NCI-H460 (cell line): ENCODE measurements at places on chromosomes 3 and 15. TPM values are rescaled to one million over a fixed set of nuclear protein-coding genes. Genes with fewer than 3 reads are reported as not detected.

DNA sequence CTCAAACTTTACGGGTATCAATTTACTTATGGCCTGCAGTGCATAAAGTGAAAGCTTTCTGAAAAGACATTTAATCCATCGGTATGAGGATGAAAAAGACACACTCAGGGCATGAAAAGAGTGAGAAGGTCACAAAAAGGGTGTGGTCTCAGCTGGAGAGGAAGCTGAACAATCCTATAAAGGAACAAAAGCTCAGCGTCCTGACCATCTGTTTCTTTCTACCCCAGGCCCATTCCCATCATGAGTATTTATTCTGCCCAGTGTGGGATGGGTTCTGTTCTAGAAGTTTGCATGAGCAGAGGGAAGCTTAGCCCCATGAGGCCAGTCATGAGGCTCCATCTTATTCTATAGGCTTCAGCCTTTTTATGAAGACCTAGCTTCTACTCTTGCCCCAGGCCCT lies 144.6 kb downstream of the LPP start:
- no peak for DNase-seq

- no peak for DNase-seq
Measured at GRCh38 chr3:172804323-172804722, 53.8 kb downstream of the ECT2 start.

GATM gene
- 0.25 and 0.78 TPM in 2 replicates for total RNA-seq

ACKR4 gene
- total RNA-seq, result 0.07 TPM in 1 of 2 replicates, not detected in the other

GRCh38 chr3:119601154-119601553 lies 3.5 kb downstream of the PLA1A start:
- no peak for DNase-seq

GRK7 gene
- total RNA-seq, result not detected in 2 replicates

DNA sequence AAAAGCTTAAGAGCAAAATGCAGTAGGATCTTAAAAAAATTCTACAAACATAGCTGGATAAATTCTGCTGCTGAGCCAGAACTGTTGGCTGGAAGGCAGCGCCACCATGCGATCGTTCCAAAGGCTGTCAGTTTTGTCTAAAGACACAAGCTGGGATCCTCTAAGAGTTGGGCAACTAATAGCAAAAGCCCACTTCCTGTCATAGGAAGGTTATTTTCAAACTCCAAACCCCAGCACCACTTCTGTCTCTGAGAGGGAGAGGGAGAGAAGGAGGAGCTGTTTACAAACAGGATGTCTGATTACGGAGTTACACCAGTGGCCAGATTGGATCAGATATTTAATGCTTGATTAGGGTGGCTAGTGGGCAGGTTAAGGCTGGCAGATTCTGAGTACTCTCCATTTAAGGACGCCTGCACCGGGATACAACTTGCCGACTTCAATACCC lies 44.0 kb downstream of the EIF4E3 start:
- DNase-seq, result peak; percentile 37

IQCB1 gene
- total RNA-seq, result 18.0 and 21.4 TPM in 2 replicates

DNA sequence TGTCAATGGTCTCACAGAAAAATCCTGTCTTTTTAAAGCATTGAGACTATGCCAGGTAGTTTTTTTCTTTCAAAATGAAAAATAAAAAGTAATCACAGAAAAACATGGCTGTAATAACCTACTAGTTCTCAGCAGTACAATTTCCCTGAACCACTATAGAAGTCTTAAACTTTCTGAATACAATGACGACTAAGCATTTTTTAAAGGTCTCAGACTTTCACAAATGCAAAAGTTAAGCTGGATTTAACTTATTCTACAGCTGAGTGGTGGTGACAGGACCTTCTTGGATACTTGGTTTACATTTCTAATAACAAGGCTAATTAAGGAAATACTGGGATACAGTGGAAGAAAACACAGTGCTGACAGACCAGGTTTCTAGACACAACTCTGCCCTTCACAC lies 81.8 kb downstream of the CBLB start:
- no peak for DNase-seq

- DNase-seq, result peak; percentile 44
Measured at GRCh38 chr3:157493627-157494550, 9.3 kb downstream of the VEPH1 start.

- no peak for DNase-seq
Measured at GRCh38 chr3:29585368-29585767, 304.5 kb downstream of the RBMS3 start.

DNA sequence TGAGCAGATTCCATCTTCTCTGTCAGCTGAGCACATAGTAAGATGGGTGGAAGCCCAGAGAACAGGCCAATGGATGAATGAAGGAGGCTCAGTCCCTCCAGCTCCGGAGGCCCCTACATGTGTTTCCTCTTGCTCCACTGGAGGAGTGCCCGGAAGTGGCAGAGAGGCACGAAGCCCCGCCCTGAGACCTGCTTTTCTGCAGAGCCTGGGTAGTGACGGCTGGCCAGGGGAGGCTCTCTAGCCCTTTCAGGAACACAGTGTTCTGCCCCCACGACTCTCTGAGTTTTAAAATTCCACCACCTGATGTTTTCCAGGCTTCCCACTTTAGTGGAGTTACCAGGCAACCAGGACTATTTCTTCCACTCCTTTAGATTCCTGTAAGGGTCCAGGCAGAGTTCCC lies 149.4 kb upstream of the SLC6A11 start:
- no peak for DNase-seq

SLC35G2 gene
- total RNA-seq, result 13.7 and 16.2 TPM in 2 replicates

- no peak for DNase-seq
Measured at GRCh38 chr15:41730543-41730942, 43.7 kb upstream of the MAPKBP1 start.

- DNase-seq, result no peak
Measured at GRCh38 chr15:66456211-66456610, 41.4 kb downstream of the SNAPC5 start.

- DNase-seq, result no peak
Measured at GRCh38 chr15:65930134-65930533, 60.8 kb downstream of the RAB11A start.

DNA sequence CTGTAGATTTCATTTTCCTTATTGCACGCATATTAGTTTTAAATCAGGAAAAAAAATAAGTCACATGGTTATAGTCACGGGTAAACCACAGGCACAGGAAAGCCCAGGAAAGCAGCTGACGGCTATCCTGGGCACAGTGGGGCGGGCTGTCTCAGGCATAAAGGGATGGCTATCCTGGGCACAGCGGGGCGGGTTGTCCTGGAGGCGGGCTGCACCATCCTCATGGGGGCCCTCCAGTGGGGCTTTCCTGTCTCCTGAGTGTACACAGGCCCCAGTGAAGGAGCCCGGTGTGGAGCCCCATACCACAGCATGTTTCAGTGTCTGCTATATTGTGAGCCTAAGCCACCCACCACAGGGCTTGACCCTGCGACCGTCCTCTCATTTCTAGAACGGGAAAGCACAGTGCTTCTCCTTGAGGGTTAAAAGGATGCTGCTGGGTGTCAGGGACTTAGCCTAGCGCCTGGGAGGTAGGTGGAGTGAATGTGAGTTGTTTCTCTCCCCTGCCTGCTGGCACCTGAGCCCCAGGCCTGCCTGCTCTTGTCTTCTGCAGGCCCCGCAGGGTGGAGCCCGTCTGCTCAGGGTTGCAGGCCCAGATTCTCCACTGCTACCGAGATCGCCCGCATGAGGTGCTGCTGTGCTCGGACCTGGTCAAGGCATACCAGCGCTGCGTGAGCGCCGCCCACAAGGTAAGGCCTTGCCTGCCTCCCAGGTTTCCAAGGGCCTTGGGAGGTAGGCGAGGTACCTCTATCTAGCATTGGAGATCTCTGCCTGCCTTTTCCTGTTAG lies 25.9 kb upstream of the PLXNA1 start:
- no peak for DNase-seq

NAA50 gene
- 167 and 183 TPM in 2 replicates for total RNA-seq

TGM5 gene
- total RNA-seq, result not detected in 2 replicates

- DNase-seq, result no peak
Measured at GRCh38 chr3:126570103-126570541, 11.4 kb upstream of the C3orf22 start.

GRCh38 chr3:69463531-69463930 lies 77.6 kb upstream of the FRMD4B start:
- no peak for DNase-seq

GRCh38 chr3:53842436-53843194 lies 3.6 kb downstream of the CHDH start:
- DNase-seq, result no peak

DNA sequence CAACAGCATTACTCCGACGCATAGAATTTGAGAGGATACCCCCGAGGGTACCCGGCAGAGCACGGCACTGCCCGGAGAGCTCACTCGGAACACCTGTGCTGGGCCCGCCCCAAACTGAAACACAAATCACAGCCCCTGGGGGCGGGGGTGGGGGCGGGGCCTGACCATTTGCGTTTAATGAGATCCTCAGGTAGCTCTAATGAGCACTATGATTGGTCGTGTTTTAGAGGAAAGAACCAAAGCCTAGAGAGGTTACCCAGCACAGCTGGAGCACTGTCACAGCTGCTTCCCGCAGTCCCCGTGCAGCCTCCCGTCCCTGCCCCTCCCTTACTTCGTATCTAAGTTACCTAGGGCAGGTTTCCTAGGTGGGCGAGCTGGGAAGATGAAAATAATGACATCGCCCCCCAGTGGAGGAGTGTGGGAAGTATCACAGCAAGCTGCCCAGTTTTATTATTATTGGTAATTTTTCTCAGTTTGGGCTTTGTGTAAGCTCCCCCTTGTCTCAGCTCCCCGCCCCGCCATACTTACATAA lies 187.1 kb downstream of the PDE8A start:
- DNase-seq, result no peak

GRCh38 chr3:152048831-152049230 lies 175.4 kb downstream of the SUCNR1 start:
- DNase-seq, result no peak

GRCh38 chr3:62007036-62007435 lies 366.3 kb downstream of the FEZF2 start:
- DNase-seq, result no peak

RABL3 gene
- total RNA-seq, result 15.1 and 21.2 TPM in 2 replicates

- no peak for DNase-seq
Measured at GRCh38 chr3:78506061-78506460, 1261.7 kb downstream of the ROBO1 start.

DAPK2 gene
- 0.47 and 0.49 TPM in 2 replicates for total RNA-seq

ALDH1A3 gene
- total RNA-seq, result 1.4 and 1.9 TPM in 2 replicates

CMTM8 gene
- 4.9 and 6.0 TPM in 2 replicates for total RNA-seq

- DNase-seq, result no peak
Measured at GRCh38 chr3:115720983-115721382, 97.7 kb downstream of the GAP43 start.

RARB gene
- 5.0 and 7.1 TPM in 2 replicates for total RNA-seq

DNA sequence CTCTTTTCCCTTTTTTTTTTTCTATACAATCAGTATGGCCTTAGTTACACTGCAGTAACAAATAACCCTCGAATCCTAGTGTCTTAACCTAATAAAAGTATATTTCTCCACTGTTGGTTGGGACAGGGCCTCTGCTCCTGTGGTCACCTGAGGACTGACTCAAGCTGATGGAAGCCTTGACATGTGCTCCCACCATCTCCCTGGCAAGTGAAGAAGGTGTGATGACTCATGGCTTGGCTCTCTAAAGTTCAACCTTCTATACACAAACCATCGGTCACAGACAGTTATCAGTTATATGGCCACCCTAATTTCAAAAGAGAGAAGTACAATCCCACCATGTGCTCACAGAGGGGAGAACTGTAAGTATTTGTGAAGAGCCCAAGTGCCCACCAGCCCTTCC lies 65.8 kb upstream of the CACNA2D3 start:
- no peak for DNase-seq

FBXO45 gene
- 21.5 and 22.0 TPM in 2 replicates for total RNA-seq

DNA sequence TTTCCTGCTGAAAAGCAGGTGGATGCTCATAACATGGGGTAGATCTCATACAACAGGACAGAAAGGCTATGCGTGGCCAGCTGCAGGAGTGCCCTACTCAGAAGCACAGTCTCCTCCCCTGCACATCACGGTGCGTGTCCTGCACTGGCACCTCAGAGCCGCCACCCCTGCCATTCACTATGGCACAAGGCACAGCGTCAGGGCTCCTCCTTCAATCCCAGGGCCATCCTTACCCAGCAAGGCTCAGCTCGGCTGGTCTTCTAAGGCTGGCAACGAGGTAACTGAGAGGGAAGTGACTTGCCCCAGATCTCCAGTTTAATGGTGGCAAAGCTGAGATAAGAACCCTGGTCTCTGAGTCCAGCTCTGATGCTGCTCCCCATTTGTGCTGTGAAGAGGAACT lies 97.1 kb downstream of the CPN2 start:
- DNase-seq, result no peak

CALML4 gene
- 5.8 and 6.8 TPM in 2 replicates for total RNA-seq

DNA sequence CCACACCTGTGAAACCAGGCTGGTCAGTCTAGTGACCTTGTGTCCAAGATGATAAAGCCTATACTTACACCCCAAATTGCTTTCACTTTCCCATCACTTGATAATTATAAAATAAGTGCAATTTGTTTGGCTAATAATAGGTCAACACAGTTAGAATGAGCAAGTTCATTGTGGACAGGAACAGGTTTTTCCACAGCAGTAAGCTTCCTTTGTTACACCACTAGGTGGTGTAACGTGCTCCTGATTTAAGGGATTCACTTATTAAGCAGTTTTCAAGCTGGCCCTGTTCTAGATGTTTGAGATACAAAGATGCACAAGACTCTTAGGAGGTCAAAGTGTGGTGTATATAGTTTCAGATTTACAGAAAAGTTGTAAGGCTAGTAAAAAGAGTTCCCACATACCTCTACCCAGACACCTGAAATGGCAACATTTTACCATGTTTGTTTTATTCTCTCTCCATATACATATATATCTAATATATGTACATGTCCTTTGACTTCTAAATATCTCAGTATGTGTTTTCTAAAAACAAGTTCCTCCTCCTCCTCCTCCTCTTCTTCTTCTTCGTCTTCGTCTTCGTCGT lies 6.8 kb upstream of the MFSD1 start:
- DNase-seq, result no peak

DNA sequence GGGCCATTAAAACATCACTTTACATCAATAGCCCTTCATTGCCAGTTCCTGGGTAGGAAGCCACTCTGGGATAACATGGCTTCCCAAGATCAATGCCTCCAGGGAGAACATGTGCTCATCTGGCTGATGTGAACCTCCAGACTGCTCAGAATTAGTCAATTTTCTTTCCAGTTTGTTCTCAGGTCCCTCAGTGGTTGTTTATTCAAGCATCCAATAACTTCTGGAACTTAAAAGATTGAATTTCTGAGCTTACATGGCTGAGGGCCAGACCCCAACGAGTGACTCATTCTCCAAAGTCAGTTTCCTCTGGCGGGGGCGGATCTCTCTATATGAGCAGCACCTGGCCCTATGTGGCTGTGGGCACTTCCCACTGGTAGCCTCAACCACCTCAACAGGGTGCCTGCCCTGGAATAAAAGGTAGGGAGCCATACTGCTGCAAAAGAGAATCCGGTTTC lies 34.0 kb downstream of the LYZL4 start:
- DNase-seq, result no peak

GRCh38 chr3:151452841-151453240 lies 8.0 kb downstream of the IGSF10 start:
- DNase-seq, result no peak

CD47 gene
- 27.3 and 28.3 TPM in 2 replicates for total RNA-seq
